IMR-90 (cell line): ENCODE measurements at places on chromosomes 2 and 18. TPM values are rescaled to one million over a fixed set of nuclear protein-coding genes. Genes with fewer than 3 reads are reported as not detected.

Gene CYP27C1
- not detected in 2 replicates for total RNA-seq

GRCh38 chr18:76506974-76507764 is 12.1 kb upstream of the ZNF516 start:
- DNase-seq = no peak

DNA sequence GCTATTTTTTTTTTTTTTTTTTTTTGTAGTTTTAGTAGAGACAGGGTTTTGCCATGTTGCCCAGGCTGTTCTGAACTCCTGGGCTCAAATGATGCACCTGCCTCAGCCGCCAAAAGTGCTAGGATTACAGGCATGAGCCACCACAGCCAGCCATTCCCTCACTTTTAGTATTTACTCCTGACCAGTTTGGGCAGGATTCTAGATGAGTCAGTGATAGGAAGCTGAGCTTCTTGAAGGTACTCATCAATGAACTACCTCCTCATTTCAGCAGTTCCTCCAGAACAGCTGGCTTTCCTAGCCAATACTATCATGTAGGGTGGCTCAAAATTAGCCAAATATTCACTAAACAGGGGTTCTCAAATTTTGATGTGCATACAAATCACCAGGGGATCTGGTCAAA is 57.2 kb downstream of the CYBRD1 start:
- DNase-seq = peak; percentile 30

- DNase-seq = no peak
Measured at GRCh38 chr2:106997204-106997603, 111.2 kb upstream of the ST6GAL2 start.

Gene CHRND
- total RNA-seq = not detected in 2 replicates

- DNase-seq = no peak
Measured at GRCh38 chr2:39618236-39618635, 47.5 kb upstream of the TMEM178A start.

Gene ABCG5
- total RNA-seq = not detected in 2 replicates
